Fibroblast of lung (primary cell): ENCODE measurements at places on chromosomes 3 and 15. TPM values are rescaled to one million over a fixed set of nuclear protein-coding genes. Genes with fewer than 3 reads are reported as not detected.

Gene SNX4
- total RNA-seq = 23.8 and 28.8 TPM in 2 replicates

Gene REC114
- total RNA-seq = not detected in 2 replicates

Gene BFSP2
- total RNA-seq = not detected in 2 replicates

Gene NPAP1
- total RNA-seq = not detected in 2 replicates

Gene IL5RA
- total RNA-seq = not detected in 2 replicates

Gene PRICKLE2
- 25.9 and 29.4 TPM in 2 replicates for total RNA-seq

Gene HMG20A
- total RNA-seq = 23.6 and 26.3 TPM in 2 replicates

Gene FYTTD1
- 32.6 and 44.3 TPM in 2 replicates for total RNA-seq

Gene TMEM207
- total RNA-seq = not detected in 2 replicates

Gene CCR1
- 1.3 and 6.6 TPM in 2 replicates for total RNA-seq

Gene CAMK2N2
- total RNA-seq = under 0.01 TPM in 1 of 2 replicates, not detected in the other

Gene CD80
- under 0.01 TPM in 2 replicates for total RNA-seq

Gene GRK7
- under 0.01 TPM in 1 of 2 replicates, not detected in the other for total RNA-seq

Gene TM6SF1
- total RNA-seq = 2.3 and 3.6 TPM in 2 replicates

Gene PAK2
- total RNA-seq = 30.0 and 37.5 TPM in 2 replicates

Gene KNG1
- total RNA-seq = not detected in 2 replicates
